ENCODE measurements at places on chromosomes 6 and 20. TPM values are rescaled to one million over a fixed set of nuclear protein-coding genes. Genes with fewer than 3 reads are reported as not detected.

Gene RSPO3
- total RNA-seq: not detected

Gene FILIP1
- total RNA-seq: not detected

Gene GSTA2
- not detected for total RNA-seq

Gene RCAN2
- total RNA-seq: not detected

Gene ACTL10
- 1.1 TPM for total RNA-seq

Gene ULBP2
- 0.98 TPM for total RNA-seq

Gene CDKAL1
- 28.9 TPM for total RNA-seq

All from natural killer cell (primary cell).